Temporal lobe (tissue), 4 donors: ENCODE measurements at places on chromosomes 16 and 17. TPM values are rescaled to one million over a fixed set of nuclear protein-coding genes. Genes with fewer than 3 reads are reported as not detected.

Gene SDR42E2
- total RNA-seq = under 0.01 TPM

Gene VMO1
- 0.25 TPM for total RNA-seq

Gene PIMREG
- total RNA-seq = 3.4 TPM

Gene CCDC200
- not detected for total RNA-seq

Gene PIEZO1
- total RNA-seq = 9.6 TPM

Gene TANC2
- 140 TPM for total RNA-seq

Gene ALOX15B
- not detected for total RNA-seq

Gene QRICH2
- 5.2 TPM for total RNA-seq

Gene KRTAP4-1
- not detected for total RNA-seq

Gene TEX19
- total RNA-seq = not detected

Gene DDX5
- total RNA-seq = 470 TPM

Gene DHX58
- 1.5 TPM for total RNA-seq

Gene NOTUM
- 0.25 TPM for total RNA-seq

Gene CIAO3
- total RNA-seq = 32.2 TPM

Gene ASPHD1
- 13.0 TPM for total RNA-seq

Gene EIF3C
- total RNA-seq = 123 TPM

Gene HBA2
- total RNA-seq = 393 TPM

Gene KRT28
- total RNA-seq = 0.25 TPM

Gene RAI1
- total RNA-seq = 15.5 TPM

Gene RANBP10
- 3.9 TPM for total RNA-seq

Gene TGFB1I1
- total RNA-seq = 2.0 TPM

Gene KIF2B
- total RNA-seq = not detected

Gene C17orf100
- 3.2 TPM for total RNA-seq

Gene ABAT
- total RNA-seq = 78.9 TPM
